Kidney tubule cell (primary cell): ENCODE measurements at places on chromosomes 6 and 20.

DNA sequence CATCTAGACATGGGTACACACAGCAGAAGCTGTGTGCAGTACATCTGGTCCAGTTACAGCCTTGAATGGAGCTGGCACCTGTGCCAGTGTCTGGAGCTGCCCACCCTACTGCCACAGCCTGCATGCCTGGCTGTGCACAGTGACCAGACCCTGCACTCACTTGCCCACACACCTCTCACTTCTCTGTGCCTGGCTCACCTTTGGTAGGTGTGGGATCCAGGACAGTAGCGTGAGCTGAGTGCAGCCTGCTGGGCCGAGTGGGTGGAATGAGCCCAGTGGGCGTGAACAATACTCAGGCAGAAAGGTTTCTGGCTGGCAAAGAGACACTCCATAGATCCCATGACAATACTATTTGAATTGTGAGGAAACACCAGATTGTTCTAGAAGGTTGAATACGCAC lies 839.5 kb upstream of the FLRT3 start:
- no peak for DNase-seq

GRCh38 chr20:63216849-63217471 lies 1.0 kb upstream of the YTHDF1 start:
- no peak for DNase-seq

GRCh38 chr20:58891086-58891717 lies 38.7 kb downstream of the GNAS start:
- DNase-seq: peak; percentile 81

DNA sequence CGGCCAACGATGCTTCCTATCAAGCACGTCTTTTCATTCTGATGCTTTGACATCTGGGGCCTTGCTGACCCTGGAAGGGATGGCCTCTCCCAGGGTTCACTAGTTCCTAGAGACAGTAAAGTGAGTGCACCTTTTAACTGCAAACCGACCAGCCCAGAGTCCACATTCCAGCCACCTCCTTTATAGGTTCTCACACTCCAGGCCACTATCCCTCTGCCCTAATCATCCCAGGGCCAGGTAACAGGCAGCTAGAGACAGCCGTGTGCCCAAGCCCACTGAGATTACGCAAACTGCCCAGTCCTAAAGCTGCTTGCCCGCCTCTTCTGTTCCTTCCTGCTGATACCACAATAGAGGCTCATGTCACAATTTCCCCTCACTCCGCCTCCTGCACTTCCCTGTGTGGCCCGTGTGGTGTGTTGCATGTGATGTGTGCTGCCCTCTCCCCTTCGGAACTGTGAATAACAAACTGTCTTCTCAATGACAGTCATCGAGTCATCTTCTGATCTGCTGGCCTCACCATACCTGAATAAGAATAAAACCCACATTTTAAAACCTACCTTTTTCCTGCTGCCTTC lies 123.7 kb upstream of the EXOC2 start:
- peak; percentile 13 for DNase-seq

- DNase-seq: no peak
These were observed 60.7 kb downstream of the SIM1 start for GRCh38 chr6:100404051-100404450.

DNA sequence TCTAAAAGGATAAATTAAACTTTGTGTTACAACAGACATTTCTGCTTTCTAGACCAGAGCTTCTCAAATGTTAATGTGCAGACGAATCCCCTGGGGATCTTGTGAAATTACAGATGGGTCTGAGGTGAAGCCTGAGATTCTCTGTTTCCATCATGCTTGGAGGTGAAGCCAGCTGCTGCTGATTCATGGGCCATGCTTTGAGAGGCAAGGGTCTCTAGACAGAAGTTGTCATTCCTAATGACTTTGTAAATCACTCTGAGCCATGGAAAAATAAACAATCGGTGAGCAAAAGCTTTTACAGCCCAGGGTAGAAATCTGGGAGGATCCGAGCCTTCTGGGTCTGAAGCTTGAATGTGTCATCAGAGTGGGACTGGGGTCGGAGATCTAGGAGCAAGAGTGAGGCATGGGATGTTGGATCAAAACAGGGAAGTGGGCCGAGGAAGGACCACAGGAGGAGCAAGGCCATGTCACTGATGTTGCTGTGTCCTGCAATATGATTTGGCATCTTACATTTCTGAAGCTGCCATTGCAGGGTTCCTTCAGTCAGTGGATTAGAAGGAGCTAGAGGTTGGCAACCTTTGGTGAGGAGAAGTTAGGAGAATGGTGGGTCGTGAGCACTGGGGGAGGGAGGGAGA lies 77.3 kb downstream of the TRMT11 start:
- DNase-seq: no peak

- peak; percentile 32 for DNase-seq
These were observed 268.0 kb downstream of the TFAP2A start for GRCh38 chr6:10146715-10147451.

GRCh38 chr6:396126-396520 lies 4.6 kb downstream of the IRF4 start:
- no peak for DNase-seq

DNA sequence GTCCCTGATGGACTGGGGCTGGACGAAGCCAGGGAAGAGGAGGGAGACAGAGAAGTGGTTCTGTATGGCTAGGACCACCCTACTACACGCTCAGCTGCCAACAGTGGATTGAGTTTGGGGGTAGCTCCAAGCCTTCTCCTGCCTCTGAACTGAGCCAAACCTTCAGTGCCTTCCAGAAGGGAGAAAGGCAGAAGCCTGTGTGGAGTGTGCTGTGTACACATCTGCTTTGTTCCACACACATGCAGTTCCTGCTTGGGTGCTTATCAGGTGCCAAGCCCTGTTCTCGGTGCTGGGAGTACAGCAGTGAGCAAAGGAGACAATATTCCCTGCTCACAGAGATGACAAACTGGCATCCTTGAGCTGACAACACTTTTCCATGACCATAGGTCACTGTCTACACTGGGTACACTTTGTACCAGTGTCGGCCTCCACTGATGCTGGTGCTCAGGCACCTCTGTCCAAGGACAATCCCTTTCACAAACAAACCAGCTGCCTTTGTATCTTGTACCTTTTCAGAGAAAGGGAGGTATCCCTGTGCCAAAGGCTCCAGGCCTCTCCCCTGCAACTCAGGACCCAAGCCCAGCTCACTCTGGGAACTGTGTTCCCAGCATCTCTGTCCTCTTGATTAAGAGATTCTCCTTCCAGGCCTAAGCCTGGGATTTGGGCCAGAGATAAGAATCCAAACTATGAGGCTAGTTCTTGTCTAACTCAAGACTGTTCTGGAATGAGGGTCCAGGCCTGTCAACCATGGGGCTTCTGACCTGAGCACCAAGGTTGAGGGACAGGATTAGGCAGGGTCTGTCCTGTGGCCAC lies 11.3 kb upstream of the RBCK1 start:
- DNase-seq: no peak

DNA sequence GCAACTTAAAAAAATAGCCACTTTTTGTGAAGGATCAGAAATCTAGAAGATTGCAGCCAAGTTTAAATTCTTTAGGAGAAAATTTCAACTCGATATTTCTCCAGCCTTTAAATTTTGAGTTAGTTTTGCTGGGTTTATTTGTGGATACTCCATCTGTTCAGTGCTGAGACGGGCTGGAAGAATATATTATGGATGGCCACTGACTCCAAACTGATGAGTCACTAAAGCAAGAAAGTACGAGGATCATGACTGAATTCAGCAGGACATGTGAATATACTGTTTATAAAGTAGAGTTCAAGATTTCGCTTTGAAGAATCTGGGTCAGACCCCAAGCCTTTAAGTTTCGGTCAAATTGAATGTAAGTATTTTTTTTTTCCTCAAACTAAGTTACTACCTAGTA lies 199.5 kb downstream of the ADGRB3 start:
- DNase-seq: no peak

DNA sequence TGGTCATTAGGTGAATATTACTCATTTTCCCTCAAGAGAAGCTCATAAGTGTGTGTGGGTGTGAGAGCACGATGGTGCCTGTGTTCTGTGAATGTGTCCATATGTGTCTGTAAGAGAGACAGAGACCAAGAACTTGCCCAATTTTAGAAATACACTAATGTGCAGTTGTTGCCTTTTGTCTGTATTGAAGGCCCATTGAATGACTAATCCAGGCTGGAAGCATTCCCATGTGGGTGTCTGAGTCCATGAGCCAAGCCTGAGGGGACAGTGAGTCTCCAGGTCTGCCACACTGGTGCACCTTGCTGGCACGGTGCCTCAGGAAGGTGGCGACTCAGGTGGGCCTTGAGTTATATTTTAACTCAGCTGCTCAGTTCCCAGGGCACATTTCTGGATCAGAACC lies 25.5 kb upstream of the ASXL1 start:
- DNase-seq: peak; percentile 84

- no peak for DNase-seq
These were observed 293.6 kb downstream of the COL12A1 start for GRCh38 chr6:74912234-74912633.

GRCh38 chr20:40741507-40742106 lies 52.6 kb upstream of the MAFB start:
- peak; percentile 43 for DNase-seq

GRCh38 chr6:16148498-16148897 lies 19.6 kb downstream of the MYLIP start:
- peak; percentile 87 for DNase-seq

GRCh38 chr20:55252521-55252920 lies 752.8 kb downstream of the CBLN4 start:
- no peak for DNase-seq

- DNase-seq: no peak
These were observed 472.5 kb upstream of the BTBD3 start for GRCh38 chr20:11445161-11445560.

GRCh38 chr6:115914098-115914497 lies 146.6 kb downstream of the FRK start:
- DNase-seq: no peak

DNA sequence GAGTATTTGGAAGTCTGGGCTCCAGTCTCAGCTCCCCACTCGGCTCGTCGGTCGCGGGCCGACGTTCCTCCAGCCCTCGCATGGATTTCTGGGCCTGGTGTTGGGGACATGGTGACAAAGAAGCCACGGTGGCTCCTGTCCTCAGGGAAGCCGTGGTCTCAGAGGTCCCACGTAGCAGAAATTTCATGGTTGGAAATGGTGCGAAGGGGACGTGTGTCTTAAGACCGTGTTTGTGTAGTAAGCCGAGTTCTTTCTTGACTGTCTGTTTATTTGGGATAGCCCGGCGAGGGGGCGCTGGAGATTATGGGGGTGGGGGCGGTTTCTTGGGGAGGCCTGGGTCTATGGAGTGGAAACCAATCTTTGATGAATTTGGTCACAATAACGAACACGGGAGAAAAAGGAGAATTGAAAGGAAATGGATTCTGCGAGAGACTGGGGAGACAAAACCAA lies 23.5 kb upstream of the MAP3K7 start:
- no peak for DNase-seq

GRCh38 chr20:36984257-36984638 lies 32.7 kb upstream of the SAMHD1 start:
- no peak for DNase-seq

DNA sequence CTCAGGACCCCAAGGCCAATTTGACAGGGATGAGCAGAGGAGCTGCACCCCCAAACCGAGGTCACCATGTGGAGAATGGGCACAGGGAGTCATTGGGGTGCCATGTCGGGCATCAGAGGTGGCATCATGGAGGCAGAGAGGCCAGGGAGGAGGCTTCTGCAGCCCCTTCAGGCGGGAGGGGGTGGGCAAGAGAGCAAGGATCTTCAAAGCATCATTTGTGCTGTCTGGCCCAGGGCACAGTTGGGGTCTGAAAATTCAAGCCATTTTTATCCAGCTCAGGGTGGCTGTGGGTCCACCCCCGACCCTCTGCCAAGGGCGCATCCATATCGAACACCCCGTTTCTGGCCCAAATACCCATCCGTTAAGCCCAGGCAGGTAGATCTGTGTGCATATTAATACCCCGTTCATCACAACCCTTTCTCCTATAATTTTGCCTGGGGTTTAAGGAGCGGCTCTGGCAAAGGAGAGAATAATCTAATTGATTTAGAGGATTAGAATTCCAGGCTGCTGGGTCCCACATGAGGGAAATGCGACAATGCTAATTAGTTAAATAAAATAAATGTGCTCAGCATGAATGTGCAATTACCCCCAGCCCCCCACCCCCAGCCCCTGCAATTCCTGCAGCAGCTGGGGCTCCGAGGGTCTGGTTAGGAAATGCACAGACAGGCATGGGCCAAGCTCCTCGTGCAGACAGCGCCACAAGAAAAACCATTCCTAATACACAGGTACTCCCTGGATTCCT lies 31.9 kb downstream of the VSTM2L start:
- DNase-seq: no peak

- DNase-seq: peak; percentile 39
These were observed 35.9 kb upstream of the MYB start for GRCh38 chr6:135145063-135145800.

- no peak for DNase-seq
These were observed 41.7 kb downstream of the LBP start for GRCh38 chr20:38387953-38388352.

- no peak for DNase-seq
These were observed 103.5 kb upstream of the CARMIL1 start for GRCh38 chr6:25175681-25176080.

- DNase-seq: no peak
These were observed 133.3 kb downstream of the IPCEF1 start for GRCh38 chr6:154223296-154223695.

DNA sequence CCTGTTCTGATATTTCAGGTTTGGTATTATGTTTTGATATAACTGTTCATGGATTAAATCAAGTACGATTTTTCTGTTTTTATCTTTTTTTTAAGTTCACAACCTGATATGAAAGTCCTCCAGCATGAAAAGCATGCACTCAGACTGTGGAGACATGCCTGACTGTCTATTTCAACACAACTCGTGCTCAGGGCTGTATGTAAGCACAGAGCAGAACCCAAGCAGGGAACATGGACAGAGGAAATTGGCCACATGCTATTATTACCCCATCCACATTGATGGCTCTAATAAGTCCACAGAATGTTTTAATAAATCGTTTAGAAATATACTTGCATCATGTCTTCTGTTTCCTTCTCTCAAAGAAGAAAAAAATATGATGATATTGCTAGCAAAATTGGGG lies 730.4 kb downstream of the C6orf118 start:
- DNase-seq: no peak

DNA sequence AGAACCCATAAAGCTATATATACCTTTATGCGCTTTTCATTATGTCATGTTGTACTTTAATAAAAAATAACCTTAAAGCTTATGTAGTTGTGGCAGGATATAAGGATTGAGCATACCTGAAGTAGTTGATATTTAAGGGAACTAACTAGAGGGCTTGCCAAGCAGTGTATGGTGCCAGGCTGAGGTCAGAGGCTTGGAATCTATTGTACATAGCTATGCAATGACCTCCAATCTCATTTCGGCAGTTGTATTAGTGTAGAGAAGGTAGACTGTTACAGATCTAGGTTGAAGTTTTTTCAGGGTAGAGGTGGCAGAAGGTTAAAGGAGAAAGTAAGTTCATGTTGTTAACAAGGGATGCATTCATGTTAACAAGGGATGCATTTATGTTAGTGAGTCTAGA lies 397.7 kb upstream of the HS3ST5 start:
- DNase-seq: peak; percentile 42
